AML-193 (cell line): ENCODE measurements at places on chromosomes 12 and 14.

DNA sequence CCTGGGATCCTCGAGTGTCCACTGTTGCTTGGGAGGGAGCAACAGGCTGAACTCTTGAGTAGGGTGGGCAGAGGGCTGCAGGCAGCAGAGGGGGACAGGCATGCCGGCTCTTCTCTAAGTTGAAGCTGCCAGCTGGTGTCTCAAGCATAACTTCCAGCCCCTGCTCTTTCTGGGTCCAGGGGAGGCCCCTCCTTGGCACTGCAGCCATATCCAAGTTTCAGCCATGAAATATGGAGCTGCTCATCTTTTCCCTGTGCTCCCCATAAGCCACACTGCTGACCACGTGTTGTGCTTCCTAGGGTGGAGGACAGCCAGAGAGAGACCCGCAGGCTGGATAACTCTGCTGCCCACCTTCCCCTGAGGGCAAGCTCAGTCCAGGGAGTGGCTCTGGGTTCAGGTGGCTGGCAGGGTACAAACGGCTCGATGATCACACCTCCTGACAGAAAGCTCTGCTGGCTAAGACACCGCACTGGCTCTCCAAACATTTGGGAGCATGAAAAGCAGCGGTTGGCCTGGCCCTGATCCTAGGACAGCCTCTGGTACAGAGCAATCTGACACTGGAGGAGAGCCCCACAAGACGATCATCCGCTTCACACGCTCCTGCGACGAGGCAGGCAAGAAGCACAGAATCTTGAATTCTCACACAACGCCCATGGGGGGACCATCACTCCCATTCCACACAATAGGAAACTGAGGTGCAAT, 79.6 kb downstream of the PITPNM2 start:
- DNase-seq: no peak

GRCh38 chr12:78864403-78864869, at the start of gene SYT1:
TSS of gene SYT1 (plus strand) at chr12:78864774.
- no peak for DNase-seq

GRCh38 chr12:68844788-68845695, 37.1 kb downstream of the MDM2 start:
- DNase-seq: no peak

DNA sequence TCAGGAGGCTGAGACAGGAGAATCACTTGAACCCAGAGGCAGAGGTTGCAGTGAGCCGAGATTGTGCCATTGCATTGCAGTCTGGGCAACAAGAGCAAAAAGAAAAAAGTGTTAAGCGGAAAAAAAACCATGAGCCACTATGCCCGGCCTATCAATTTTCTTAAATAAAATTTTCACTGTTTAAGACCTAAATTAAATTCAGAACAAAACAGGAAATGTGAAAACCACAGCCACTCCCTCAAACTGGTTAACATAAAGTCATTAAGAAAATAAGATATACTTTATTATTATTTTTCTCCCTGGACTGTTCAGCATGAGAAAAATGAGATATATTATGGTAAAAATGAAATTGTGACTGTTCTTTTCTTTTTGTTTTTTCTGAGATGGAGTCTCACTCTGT, 44.6 kb upstream of the GCH1 start:
- DNase-seq: no peak

- peak; percentile 27 for DNase-seq
Observed at GRCh38 chr12:15520844-15521243, 198.5 kb downstream of the PTPRO start.

DNA sequence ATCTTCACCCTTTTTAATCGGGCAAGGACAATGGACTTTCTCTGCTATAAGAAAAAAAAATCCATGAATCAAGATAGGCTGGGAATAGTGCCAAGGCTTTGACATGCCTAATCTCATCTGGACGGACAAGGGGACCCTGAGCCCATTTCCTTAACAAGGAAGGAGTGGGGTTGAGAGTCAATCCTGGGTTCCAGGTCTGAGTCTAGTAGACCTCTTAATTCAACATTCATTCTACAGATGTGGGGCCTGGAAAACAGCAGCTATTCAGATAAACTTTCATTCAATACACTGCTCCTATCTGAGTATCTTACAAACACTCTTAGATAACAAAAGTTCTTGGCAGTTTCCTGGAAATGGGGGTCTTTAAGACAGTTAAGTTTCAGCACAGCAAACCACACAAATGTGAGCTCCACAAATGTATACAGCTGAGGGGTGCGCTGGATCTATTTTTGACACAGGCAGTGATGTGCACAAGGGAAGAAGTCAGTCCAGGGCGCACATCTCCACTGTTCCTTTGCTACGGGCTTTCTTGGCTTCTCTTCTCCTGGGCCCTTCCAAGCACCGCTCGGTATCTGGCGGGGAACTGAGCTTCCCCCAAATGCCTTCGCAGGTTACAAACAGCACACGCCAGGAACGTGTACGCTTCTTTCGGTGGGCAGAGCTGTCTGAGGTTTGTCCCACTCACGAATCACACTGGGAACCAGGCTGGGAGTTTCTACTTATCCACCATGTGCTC, 82.2 kb upstream of the GPR68 start:
- no peak for DNase-seq

GRCh38 chr14:84006643-84007155, 1523.2 kb upstream of the FLRT2 start:
- no peak for DNase-seq

GRCh38 chr12:102680304-102680703, 199.9 kb upstream of the IGF1 start:
- no peak for DNase-seq

DNA sequence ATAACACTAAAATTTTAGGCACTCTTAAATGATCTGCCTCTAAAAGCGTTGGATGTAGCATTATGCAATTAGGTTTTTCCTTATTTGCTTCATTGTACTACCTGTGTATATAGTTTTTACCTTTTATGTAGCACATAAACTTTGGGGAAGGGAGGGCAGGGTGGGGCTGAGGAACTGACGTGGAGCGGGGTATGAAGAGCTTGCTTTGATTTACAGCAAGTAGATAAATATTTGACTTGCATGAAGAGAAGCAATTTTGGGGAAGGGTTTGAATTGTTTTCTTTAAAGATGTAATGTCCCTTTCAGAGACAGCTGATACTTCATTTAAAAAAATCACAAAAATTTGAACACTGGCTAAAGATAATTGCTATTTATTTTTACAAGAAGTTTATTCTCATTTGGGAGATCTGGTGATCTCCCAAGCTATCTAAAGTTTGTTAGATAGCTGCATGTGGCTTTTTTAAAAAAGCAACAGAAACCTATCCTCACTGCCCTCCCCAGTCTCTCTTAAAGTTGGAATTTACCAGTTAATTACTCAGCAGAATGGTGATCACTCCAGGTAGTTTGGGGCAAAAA, 4.1 kb downstream of the CDKN1B start:
- no peak for DNase-seq

GRCh38 chr14:86414146-86414545, 884.2 kb downstream of the FLRT2 start:
- no peak for DNase-seq

GRCh38 chr14:105065280-105066228, at the start of gene GPR132:
TSS of gene GPR132 (minus strand) at chr14:105065430. CDS start at chr14:105055420, 10,010 bp downstream.
- DNase-seq: peak; percentile 84

DNA sequence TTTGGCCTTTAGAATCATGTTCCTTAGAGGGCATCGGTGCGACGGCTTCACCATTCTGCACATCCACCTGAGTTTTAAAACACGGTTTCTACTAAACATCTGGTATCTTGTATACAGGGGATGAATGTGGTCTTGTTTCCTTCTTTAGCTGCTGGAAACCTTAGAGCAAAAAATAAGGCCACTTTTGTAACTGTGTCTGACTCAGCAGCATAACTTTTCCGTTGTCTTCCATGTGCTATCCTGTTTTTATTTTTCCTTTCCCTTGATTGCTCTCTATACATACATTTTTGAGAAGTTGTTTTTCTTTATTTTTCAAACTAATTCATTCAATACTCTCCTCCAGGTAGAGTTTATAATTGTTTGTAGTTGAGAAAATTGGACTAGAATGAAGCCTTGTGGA, 108.8 kb upstream of the PCED1B start:
- DNase-seq: no peak

- DNase-seq: no peak
Observed at GRCh38 chr14:64799555-64799954, 80.2 kb downstream of the SPTB start.

DNA sequence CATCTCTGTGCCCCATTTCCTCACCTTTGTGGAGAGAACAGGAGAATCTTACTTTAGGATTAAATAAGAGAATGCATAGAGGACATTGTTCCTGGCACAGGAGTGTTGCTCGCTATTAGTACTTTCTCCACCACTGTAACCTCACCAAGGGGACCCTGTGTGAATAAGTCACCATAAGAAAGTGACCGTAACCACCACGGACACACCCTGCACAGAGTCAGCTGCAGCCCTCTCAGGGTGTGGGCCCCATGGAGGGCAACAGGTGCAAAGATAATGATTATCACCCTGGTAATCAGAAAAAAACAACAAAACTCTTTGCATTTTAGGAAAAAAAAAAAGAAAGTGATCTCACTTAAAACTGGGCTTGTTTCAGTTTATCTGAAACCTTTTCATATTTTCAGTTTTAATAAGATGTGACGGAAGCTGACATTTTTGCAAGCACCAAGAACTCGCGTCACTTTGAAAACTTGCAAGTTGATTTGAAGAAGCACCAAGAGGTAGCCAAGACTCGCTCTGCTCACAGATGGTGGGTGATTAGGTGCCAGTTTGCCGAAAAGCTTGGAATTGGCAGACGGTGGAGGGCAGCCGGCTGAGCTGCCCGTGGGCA, 87.0 kb upstream of the VRK1 start:
- no peak for DNase-seq

DNA sequence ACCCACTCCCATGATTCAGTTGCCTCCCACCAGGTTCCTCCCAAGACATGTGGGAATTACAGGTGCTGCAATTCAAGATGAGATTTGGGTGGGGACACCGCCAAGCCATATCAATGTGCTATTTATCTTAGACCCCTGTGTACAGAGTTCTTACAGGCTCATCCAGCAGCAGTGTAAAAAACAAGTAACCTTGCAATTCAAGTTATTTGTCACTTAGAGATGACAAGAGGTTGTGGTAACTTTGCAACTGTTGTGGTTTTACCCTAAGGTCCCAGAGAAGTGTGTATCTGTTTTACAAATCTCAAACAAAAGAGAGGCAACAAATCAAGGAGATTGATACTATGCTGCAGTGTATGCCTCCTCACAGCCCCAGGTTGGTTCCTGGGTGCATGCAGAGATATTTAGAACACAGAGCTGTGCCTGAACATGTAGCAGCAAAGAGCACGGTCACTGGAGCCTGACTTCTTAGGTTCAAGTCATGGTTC, 11.5 kb upstream of the HELB start:
- no peak for DNase-seq

DNA sequence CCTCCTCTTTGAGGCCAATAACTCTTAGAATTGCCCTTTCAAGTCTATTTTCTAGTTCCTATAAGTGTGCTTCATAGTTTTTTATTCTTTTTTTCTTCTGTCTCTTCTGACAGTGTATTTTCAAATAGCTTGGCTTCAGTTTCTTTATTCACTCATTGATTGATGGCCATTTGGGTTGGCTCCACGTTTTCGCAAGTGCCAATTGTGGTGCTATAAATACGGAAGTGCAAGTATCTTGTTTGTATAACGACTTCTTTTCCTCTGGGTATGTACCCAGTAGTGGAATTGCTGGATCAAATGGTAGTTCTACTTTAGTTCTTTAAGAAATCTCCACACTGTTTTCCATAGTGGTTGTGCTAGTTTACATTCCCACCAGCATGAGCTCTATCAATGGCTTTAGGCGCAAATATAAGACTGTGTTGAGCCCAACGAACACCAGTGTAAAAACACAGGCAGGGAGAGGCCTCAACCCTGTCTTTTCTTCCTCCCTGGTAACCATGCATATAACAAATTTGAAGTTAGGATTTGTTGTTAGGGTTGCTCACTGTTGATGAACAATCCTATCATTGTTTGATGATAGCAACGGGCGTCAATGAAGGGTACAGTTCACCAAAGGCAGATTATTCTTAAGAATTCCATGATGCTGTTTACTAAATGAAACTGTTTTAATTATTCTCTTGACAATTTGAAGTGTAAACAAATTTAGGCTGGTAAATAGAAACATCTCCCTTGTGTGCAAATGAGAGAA, 13.3 kb upstream of the LMNTD1 start:
- no peak for DNase-seq

DNA sequence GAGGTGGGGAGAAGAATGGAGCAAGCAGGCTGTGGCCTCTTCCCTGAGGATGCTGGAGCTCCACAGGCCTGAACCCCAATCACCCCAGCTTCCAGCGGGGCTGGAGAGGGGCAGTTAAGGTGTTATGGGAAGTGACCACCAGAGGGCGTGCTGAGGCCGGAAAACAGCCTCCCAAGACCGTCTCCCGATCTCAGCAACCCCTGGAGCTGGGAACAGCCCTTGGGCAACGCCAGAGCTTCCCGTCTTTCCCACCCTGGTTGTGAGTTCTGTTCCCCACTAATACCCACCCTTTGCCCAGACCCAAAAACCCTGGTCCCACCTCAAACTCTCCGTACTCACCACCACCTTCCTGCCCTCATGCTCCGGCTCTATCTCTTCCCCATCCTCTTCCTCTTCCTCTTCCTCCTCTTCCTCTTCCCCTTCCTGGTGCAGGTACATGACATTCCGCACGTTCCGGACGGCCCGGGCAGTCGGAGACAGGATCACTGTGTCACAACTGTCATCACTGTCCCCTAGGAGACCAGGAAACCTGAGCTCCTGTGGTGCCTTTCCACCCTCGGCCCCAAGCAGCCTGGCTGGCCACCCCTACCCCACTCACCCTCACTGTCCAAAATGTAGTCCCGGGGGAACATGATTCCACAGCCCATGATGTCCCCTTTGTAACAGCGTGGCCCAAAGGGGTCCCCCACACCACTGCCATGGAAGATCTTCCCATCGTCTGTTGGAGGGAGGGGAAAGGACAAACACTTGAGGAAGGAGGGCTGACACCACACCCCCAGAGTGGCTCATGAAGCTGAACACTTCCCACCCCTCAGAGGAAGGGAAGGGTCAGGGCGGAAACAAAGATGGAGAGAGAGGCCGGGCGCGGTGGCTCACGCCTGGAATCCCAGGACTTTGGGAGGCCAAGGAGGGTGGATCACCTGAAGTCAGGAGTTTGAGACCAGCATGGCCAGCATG, 12.9 kb downstream of the SPRYD3 start:
- peak; percentile 33 for DNase-seq

GRCh38 chr12:48998497-48999353, 450 bp downstream of the DDN start:
- DNase-seq: no peak

- DNase-seq: no peak
Observed at GRCh38 chr14:101360054-101360911, 201.0 kb upstream of the DIO3 start.

DNA sequence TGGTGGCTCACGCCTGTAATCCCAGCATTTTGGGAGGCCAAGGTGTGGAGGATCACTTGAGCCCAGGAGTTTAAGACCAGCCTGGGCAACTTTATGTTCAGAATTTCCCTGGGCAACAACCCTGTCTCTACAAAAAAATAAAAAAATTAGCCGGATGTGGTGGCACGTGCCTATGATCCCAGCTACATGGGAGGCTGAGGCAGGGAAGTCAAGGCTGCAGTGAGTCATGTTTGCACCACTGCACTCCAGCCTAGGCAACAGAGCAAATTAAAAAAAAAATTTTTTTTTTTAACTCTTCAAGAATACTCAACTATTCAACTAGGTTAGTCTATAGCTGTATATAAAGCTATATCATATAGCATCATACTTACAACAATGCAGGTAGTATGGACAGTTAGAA, 113.0 kb downstream of the RALGAPA1 start:
- DNase-seq: no peak
